ENCODE measurements at places on chromosomes 6 and 20.

DNA sequence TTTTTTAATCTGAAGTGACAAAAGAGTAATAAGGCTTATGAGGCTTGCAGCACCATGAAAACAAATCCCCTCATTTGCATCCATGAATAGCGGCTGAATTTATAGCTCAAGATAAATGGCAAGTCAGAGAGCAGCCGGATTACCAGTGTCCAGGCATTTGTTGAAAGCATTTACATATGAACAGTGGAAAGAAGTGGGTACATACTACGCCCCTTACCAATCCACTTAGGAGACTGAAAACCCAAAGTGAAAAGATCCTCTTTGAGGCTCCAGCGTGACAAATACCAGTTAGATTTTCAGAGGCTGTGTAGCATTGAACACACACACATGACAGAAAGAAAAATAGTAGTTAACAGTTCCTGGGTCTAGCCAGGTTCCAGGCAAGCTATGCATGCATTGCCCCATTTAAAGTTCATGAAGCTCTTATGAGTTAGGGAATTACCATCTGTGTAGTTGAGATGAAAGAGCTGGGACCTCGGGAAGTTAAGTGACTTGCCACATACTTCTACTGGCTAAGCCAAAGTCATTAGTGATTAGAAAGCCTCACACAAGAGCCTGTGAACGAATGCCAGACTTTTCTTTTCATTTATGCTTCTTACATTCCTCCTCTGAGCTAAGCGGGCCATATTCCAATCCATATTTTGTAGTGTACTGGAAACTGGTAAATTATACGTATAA lies 28.3 kb upstream of the NHSL1 start:
- no peak for DNase-seq

DNA sequence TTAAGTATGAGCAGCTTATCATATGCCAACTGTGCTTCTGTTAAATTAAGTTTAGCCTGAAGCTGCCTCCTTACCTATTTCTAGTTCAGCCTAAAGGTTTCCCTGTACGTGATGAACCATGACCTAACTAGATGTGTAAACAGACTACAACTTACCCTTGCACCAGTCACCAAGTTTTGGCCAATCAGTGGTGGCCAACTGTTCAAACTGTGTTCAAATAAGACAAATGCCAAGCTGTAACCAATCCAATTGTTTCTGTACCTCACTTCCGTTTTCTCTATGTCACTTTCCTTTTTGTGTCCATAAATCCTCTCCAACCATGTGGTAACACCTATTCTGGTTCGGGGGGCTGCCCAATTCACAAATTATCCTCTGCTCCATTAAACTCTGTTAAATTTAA lies 6.0 kb upstream of the SLC2A10 start:
- no peak for DNase-seq

GRCh38 chr6:13810688-13811446 lies 3.5 kb downstream of the MCUR1 start:
- DNase-seq, result no peak

DNA sequence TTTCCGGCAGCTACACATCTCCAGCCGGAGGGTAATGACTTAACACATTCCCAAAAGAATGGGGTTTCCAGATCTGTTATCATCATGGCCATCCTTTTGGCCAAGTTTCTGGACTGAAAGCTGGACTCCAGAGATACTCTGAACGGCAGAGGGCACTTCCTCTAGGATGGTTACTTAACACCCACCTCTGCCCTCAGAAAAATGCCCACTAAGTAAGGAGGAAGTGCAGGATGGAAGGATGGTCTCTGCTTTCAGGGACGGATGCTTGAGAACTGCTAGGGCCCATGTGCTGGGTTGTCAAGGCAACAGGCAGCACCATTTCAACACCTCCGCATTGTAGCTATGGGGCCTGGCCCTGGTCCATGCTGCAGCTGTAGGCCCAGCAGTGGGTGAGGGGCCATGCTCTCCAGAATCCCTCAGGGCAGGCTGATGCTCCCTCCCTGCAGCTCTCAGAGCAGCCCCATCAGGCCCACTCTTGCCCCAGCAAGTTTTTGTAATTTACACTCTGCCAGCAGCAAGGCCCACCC lies 16.5 kb upstream of the TGM3 start:
- DNase-seq, result no peak

DNA sequence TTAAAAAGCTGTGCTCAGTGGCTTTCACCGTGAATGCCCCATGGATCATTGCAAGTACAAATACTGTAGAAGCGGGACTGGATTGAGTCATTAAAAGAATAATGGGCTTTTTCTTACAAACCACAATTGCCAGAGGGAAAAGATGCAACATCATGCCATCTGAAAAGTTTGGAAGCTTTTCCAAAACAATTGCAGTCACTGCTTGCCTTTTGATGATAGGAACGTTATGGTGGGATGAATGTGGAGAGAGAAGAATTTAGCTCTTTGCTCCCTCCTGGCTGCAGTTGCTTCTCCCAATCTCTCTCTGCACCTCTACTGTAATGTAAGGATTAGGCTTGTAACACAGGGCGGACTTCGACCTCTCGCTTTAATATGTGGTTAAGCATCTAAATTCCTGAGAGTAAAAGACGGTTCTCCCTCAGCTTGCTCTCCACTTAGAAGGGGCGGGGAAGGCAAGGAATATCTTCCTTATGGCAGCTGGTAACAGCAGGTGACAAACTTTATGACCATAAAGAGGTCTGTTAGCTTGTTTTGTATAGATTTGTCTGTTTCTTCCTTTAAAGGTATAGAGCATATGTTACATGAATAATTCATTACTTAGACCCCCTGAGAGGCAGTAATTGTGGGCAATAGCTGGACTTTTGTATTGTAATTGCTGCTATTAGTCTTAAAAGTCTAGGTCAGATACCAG lies 376.1 kb downstream of the UTRN start:
- DNase-seq, result no peak

- DNase-seq, result no peak
Observed at GRCh38 chr20:17624070-17624469, 54.2 kb downstream of the DSTN start.

- DNase-seq, result no peak
Observed at GRCh38 chr20:43923322-43923721, 8.7 kb downstream of the TOX2 start.

DNA sequence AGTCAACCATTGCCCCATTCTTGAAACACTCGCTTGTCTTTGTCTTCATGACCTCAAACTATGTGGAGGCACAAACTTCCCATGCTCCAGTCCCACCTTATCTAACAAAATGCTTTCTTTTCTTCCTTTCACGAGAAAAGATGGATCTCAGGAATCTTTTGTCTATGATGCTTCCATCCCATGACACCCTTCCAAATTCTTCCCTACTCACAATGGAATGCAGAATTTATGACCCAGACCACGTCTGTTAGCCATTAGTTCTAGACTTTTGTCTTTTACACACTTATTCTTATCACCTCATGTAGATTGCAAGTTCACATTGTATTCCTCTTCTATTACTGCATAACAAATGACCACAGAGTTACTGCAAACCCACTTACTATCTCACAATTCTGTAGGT lies 24.2 kb upstream of the LAMP5 start:
- DNase-seq, result no peak

GRCh38 chr20:45985573-45985972 lies 13.6 kb upstream of the ZNF335 start:
- no peak for DNase-seq

- DNase-seq, result no peak
Observed at GRCh38 chr6:48542191-48542590, 431.2 kb upstream of the PTCHD4 start.

GRCh38 chr20:21836346-21836745 lies 130.9 kb downstream of the PAX1 start:
- DNase-seq, result no peak

DNA sequence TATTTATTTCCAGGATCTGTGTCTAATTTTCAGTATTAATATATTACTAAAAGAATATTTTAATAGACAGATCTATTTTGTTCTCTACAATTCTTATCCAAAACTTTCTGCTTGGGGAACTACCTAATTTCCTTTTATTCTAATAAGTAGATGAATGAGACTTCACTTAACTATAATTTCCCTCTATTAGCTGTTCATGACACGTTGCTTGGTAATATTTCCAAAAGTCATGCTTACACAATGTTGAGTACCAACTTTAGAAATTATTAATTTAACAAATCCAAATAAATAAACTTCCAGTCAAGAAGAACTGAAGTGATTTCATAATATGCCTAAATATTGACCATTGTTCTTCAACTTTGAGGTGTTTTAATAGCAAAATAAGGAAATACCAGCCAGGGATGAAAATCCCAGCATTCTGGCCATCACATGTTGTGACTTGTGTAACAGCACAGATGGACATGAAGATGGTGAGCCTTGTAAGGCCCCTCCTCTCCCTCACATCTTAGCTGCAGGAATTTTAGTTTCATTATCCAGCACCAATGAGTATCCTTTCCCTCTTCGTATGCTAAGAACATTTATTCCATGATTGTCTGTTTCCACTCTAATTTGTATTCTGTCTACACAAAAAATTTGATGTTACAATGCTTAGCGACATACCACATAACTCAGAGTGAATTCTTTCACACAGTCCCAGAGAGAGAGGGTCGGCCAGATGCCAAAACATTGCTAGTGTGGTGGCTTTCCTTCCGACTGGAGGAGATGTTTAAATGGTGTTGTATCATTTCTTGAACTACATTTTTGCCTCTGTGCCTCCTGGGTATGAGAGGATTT lies 137.5 kb downstream of the FOXA2 start:
- no peak for DNase-seq

- DNase-seq, result no peak
Observed at GRCh38 chr20:59663513-59664060, 59.2 kb downstream of the PHACTR3 start.

- no peak for DNase-seq
Observed at GRCh38 chr6:95601133-95601532, 23.8 kb downstream of the MANEA start.

DNA sequence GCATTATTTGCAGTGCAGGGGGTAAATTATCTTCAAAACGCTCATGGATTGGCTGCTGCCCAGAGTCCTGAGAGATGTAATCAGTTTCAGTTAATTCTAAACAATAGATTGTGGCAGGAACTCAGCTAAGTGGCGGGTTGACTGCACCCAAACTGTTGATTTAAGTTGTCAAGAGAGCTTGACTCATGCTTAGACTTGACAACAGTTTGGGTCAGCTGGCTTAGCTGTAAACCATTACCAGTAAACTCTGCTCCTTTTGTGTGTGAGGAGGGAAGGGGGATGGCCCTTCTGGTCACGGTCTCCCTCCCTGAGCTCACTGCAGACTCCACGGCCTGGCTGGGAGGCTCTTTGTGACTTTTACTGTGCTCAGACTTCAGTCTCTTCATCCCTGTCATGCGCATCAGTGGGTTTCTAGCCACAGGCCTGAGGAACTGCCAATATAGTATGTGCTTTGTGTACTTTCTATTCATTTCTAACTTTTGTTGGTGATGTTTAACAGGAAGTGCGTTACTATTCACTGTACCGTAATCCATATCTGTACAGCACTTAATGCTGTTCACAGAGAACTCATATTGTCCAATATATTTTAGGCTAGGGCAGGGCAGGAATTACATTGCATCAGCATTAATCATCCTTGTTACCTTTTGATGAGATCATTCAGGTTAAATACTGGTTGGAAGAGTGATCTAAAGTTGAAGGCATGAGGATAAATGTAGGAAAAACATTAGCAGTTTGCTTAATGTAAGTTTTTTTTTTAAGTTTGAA lies 488.3 kb downstream of the CDKAL1 start:
- no peak for DNase-seq

DNA sequence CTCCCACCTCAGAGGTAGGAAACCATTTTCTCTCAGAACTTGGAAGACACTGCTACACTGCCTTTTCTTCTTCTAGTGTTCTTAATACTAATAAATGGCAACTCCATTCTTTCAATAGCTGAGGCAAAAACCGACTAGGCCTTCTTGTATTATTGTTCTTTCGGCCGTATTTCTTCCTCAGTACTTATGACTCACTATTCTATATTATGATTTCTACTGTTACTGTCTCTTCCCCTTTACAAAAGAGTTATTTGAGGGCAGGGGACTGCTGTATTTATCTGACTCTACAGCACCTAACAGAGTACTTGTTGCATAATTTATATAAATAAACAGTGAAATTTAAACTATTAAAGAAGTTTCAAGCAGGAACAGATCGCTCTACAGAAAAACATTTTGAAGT lies 3.1 kb downstream of the DNAAF9 start:
- no peak for DNase-seq

DNA sequence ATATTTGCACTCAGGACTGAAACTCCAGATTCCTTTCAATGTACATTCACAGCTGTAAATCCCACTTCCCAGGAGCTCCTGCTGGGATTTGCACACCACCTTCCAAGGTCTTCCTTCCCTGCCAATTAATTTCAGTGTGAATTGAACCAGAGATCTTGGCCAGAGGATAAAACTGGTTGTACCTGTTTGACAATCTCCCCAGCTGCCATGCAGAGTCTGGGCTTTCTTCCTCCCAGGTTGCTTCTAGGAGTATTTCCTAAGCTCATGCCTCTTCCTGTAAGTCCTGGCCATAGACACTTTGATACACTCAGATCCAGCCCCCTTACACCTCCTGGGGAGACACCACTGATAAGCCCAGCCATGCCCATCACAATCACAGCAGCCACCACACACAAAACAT lies 15.6 kb downstream of the MAFB start:
- DNase-seq, result no peak

DNA sequence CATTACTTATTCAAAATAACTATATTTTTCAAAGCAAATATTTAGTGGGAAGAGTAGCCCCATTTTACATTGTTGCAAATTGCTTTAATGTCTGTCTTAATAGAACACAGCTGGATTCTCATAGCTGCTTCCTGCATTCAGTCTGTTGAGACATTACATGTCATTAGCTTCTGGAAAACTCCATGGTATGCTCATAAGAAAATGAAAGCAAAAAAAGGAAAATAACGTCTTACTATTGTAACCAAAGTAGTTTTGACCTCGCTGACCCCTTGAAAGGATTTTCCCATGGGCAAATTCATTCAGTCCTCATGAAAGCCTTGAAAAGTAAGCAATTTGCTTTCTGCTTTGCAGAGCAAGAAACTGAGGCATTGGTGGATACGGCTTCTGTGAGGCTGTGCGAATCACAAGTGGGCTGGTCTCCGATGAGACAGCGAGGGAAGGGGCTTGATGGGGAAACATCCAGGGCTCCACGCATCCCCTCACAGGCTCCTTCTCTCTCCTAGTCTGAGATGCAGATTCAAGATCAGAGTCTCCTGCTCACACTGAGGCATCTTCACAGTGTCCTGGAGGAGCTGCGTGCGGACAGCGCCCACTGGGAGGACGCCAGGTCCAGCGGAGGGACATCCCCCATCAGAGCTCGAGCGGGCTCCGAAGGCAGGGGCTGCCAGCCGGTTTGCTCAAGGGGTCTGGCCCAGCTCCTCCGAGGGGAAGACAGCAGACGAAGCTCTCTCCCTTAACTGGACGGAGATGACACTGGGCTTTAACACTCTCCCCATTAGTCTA lies 3.3 kb downstream of the C20orf202 start:
- no peak for DNase-seq

DNA sequence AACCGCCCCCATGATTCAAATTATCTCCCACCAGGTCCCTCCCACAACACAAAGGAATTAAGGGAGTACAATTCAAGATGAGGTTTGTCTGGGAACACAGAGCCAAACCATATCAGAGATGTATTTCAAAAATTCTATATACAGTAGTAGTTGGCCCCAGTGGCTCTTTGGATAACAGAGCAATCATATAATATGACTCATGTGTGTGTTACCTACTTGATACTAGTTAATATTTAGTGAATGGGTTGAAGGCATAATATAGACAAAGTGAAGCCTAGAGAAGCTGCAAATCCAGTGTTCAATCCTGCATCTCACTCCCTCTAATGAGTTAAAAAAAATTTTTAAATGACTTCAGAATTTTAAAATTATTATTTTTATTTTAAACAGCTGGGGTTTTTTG lies 43.2 kb downstream of the KAT14 start:
- DNase-seq, result no peak

GRCh38 chr20:42179768-42180167 lies 561.6 kb upstream of the CHD6 start:
- no peak for DNase-seq

Data from CD4-positive, alpha-beta T cell treated with Interleukin-1 beta for 1 hour (primary cell).